ENCODE measurements at places on chromosomes 2 and 18. TPM values are rescaled to one million over a fixed set of nuclear protein-coding genes. Genes with fewer than 3 reads are reported as not detected.

DNA sequence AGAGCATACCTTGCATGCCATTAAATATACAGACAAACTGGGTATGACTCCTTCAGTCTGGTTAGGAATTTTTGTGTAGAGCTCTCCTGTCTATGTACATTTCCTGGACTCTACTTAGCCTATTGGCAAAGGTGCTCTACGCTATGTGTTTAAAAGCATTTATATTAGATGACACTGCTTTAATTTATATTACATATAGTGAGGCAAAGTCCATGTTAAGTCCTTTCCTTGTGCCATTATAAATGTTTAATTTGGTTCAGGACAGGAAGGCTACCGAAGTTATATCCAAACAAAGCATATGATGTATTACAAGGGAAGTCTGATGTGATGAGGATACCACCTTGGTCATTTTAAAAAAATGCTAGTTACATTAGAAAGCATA, 117.4 kb upstream of the RAB27B start:
- no peak for DNase-seq

DNA sequence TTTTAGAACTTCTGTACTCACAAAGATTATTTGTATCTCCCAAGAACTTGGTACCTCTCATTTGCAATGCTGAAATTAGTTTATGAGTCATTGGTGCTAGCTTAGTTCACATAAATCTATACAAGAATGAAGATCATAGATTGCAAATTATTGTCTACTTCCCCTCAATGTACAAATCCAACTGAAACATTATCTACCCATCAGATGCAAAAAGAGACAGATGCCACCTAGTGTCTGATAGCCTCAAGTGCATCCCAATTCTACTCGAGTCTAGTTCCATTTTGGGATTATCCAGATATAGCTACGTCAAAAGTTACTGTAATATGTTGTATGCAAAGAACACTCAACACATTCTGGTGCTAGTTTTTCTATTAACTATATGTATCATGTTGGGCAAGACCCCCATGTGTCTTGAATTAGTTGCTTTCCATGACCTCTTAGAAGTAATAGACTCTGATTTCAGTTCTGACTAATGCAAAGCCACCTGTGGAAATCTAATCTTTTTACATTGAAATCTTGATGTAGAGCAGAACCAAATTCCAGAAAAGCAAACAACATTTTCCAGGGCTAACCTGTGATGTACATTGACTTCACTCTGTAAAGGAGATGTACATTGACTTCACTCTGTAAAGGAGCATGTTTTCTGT, 210.0 kb downstream of the RBM43 start:
- DNase-seq: no peak

GRCh38 chr2:136357007-136357380, 239.0 kb upstream of the CXCR4 start:
- DNase-seq: no peak

DNA sequence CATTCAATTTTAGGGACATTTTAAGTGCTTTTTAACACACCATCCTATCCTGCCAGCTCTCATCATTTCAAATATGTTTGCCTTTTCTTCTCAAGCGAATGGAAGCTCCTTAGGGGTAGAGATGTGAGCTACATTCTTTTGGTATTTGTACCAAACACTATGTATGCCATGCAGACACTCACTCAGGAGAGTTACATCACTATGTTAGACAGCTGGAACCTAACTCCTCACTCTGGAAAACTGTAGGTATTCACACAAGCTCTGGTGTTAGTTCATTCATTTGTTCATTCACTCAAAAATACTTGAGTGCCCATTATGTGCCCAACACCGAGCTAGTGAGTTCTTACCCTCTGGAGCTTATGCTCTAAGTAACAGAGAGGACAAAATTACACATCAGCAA, 26.4 kb upstream of the RNU4ATAC start:
- no peak for DNase-seq

DNA sequence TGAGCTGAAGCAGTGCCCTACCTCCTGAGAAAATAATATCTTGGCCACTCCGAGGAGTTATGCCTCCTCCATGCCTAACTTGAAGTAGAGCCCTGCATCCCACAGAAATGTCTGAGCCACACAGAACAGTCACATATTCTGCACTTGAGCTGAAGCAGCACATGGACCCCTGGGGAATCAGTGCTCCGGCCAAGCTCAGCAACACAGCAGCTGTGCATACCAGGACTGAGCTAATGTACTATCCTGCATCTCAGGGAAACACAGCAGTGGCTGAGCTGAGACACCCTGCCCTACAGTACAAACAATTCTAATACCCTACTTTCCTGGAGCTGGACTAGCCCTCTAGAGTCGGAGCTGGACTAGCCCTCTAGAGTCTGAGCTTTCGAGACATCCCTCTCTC, 166.9 kb downstream of the ZNF516 start:
- no peak for DNase-seq

- DNase-seq: no peak
Observed at GRCh38 chr2:215895330-215895729, 118.0 kb downstream of the MREG start.

DNA sequence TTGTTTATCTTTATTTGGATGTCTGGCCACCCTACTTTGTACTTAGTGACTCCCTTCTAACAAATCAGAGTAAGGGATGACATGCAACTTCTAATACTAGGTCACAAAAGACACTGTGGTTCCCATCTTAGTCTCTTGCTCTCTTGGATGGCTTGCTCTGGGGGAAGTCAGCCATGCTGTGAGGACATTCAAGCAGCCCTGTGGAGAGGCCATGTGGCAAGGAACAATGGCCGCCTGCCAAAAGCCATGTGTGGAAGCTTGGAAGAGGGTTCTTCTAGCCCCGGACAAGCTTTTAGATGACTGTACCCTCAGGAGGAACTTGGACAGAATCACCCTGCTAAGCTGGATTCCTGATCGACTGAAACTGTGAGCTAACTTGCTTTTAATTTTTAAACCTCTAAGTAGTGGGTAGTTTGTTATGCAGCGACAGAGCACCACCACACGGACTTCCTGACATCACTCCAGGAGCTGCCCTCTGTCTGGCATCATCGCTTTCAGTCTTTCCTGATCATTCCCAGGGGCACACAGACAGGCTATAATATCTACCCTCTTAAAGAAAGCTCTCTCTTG, 116.8 kb upstream of the ODC1 start:
- DNase-seq: no peak

GRCh38 chr2:10552220-10552870, 104.2 kb upstream of the ODC1 start:
- no peak for DNase-seq

- peak; percentile 16 for DNase-seq
Observed at GRCh38 chr2:105143467-105144151, 97.9 kb upstream of the GPR45 start.

DNA sequence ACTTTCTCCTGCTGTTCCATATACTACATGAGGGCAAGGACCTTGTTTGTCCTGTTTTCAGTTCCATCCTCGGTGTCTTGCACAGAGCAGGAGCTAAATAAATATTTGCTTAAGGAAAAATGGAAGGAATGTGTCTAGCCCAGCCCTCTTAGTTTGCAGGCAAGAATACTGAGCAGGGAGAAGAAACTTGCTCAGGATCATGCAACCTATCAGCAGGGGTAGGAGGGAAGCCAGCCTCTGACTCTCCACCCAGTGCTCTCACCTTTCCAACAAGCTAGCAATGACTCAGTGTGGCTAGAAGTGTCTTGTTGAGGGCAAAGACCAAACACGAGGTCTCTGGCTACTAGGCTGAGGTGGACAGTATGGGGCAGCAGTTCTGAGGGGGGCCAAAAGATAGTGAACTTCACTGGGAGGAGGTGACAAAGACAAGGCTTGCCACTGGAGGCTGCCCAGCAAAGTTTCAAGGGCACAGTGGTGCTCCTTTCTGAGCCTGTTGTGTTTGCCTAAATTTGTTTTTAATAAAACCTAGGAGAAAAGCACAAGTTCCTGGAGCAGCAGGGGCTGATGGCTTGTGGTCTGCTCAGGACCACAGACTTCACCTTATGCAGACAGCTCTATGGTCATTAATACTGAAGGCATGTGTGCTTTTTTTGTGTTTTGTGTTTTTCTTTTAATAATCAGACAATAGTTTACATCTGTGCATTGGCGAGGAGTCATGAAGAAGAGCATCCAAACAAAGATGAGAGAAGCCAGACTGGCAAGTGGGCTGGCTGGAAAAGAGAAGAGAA, 49.1 kb upstream of the CTAGE1 start:
- no peak for DNase-seq

DNA sequence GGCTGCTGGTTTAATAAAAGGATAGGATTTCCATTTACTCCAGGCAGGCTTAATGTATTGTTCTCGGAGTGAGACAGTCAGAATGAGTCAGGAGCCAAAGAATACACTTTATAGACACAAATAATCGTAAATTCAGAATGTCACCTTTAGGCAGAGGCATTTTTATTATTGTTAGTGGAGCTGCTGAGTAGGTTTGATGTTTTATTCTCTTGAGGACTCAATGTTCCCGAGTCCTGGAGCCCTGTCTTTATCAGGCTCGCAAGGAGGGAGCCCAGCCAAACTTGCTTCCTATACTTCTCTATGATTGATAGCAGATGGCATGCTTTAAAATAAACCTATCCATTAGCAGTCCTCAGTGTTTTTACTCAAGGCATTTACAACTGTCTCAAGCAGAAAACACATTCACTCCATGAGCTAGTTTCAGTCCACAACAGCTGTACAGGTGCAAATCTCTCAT, 492.3 kb upstream of the ZEB2 start:
- DNase-seq: no peak

- DNase-seq: no peak
Observed at GRCh38 chr2:79627237-79627636, 114.4 kb downstream of the CTNNA2 start.

GRCh38 chr2:75199428-75200011, at the start of gene TACR1:
Gene TACR1 (minus strand): TSS chr2:75199520. CDS start chr2:75198934, 586 bp downstream.
- DNase-seq: peak; percentile 45

The STPG4 gene
- total RNA-seq: not detected

The SRD5A2 gene
- 4.1 TPM for total RNA-seq

The AMER3 gene
- 0.21 TPM for total RNA-seq

The TMEM247 gene
- not detected for total RNA-seq

The DIPK1C gene
- 9.1 TPM for total RNA-seq

The SALL3 gene
- not detected for total RNA-seq

The MPP4 gene
- not detected for total RNA-seq
